Left lobe of liver (tissue), 2 donors: ENCODE measurements at places on chromosomes 3 and 15.

GRCh38 chr15:81819924-81820635, 225.7 kb downstream of the MEX3B start:
- DNase-seq, result no peak

GRCh38 chr15:42037656-42038055, 16.8 kb upstream of the PLA2G4E start:
- DNase-seq, result peak; percentile 55

DNA sequence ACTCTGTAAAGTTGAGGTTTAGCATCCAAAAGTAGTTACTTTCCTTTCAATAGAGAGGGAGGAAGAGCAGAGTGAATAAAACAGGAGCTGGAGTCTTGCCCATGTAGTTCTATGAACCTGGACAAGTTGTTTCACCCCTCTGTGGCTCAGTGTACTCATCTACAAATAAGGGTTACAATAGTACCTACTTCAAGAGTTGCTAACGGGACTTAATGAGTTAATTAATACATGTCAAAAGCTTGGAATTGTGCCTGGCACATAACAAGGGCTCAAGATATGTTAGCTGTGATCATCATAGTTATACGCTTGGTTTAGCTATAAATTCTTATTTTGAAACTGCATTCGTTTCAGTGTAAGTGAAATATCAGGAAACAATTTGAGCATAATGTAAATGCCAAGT, 388.5 kb upstream of the THBS1 start:
- DNase-seq, result no peak

DNA sequence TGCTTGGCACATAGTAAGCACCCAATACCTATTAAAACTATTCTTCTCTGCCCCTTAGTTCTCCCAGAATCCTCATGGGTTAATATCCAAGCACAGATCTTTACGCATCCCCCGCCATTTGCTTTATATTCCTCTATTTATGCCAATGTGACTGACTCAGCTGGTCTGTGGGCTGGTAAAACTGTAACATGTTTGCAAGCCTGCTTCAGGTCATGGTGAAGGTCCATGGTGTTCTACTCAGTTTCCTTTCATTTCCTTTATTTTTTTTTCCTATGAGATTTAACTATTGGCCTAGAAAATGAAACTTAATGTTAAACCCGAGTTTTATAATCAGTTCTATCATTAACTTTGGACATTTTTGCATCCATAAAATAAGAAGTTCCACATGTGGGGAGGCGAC, 47.0 kb downstream of the FRMD4B start:
- no peak for DNase-seq

GRCh38 chr3:106830334-106830733, 546.9 kb upstream of the CCDC54 start:
- no peak for DNase-seq

DNA sequence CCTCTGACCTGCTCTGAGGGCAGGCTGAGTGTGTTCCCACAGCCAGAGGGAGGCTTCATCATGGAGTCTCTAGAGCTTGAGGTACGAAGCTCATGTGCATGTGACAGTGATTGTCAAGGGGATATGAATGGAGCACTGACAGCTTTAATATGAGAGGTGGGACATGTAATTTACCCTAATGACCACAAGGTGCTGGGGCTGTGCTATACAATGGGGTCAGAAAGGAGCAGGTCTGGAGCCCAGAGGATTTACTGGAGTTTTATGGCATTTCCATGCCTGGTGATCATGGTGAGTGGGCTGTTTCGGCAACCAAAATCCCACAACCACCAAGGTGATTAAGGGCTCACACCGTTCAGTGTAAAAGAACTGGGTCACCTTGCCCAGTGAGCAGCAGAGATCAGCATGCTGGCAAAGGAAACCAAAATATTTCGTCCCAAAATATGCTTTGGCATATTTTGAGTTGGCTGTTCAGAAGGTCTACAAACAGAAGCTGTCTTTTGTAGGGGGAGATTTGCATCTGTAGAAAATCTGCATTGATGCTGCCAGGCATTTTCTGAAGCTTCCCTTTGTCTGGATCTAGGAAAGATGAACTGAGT, 40.1 kb upstream of the RASGRF1 start:
- no peak for DNase-seq

GRCh38 chr3:188720636-188721035, 451.1 kb upstream of the TPRG1 start:
- DNase-seq, result peak; percentile 60
